Activated naive CD4-positive, alpha-beta T cell treated with anti-CD3 and anti-CD28 coated beads, Interleukin-2, amount 50 U/mL, for 72 hours (primary cell): ENCODE measurements at places on chromosomes 12 and 14.
A peak's percentile ranks its signal among the peaks of the same experiment; 100 is the strongest.

- DNase-seq: no peak
These were observed 43.7 kb downstream of the TMEM63C start for GRCh38 chr14:77225254-77225653.

GRCh38 chr12:47714826-47715386 is 9.1 kb upstream of the RPAP3 start:
- DNase-seq: no peak

DNA sequence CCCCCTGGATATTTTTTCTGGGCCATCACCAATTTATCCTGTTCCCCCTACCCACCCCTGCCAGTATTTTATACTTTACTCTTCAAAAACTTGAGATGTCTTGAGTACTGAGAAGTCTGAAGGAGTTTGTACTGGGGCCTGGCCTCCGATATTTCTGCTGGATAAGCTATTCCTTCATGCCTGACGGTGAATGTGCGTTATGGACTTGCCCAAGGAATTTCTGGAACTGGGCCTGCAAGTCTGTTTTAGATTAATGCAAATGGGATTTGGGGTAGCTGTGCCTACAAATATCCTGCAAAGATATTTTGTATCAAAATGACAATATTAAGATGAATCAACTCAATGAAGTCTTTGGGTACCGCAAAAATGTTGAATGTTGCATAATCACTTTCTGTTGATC is at the start of gene PTCSC3:
PTCSC3 (minus strand) TSS at position 199 of the 400 bp plus-strand sequence.
- DNase-seq: no peak

DNA sequence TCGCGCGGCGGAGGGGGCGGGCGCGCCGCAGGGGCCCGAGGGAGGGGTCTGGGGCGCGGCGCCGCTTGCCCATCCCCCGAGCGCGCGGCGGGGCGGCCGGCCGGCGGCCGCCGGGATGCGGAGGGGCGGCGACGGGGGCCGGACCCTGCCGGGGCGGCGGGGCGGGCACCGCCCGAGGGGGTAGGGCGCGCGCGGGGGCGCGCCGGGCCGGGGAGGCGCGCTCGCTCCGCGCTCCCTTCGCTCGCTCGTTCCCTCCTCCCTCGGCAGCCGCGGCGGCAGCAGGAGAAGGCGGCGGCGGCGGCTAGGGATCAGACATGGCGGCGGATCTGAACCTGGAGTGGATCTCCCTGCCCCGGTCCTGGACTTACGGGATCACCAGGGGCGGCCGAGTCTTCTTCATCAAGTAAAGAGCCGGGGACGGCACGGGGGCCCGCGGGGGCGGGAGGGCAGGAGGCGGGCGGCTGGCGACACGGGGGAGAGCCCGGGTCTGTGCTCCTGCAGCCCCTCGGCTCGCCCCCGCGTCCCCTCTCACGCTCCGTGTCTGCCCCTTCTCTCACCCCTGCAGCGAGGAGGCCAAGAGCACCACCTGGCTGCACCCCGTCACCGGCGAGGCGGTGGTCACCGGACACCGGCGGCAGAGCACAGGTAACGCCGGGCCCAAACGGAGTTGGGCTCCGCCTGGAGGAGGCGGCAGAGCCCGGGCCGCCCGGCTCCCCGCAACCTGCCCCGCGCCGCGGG is at the start of gene PLEKHA5:
PLEKHA5 (plus strand) TSS at position 248 of the 738 bp plus-strand sequence; CDS start at position 315, 67 bp downstream.
- DNase-seq: no peak

GRCh38 chr14:43949400-43949799 is 557.7 kb downstream of the FSCB start:
- no peak for DNase-seq

GRCh38 chr14:68634332-68634731 is 158.5 kb downstream of the ZFP36L1 start:
- DNase-seq: no peak

- peak; percentile 27 for DNase-seq
These were observed 14.2 kb upstream of the HELB start for GRCh38 chr12:66288121-66288520.

DNA sequence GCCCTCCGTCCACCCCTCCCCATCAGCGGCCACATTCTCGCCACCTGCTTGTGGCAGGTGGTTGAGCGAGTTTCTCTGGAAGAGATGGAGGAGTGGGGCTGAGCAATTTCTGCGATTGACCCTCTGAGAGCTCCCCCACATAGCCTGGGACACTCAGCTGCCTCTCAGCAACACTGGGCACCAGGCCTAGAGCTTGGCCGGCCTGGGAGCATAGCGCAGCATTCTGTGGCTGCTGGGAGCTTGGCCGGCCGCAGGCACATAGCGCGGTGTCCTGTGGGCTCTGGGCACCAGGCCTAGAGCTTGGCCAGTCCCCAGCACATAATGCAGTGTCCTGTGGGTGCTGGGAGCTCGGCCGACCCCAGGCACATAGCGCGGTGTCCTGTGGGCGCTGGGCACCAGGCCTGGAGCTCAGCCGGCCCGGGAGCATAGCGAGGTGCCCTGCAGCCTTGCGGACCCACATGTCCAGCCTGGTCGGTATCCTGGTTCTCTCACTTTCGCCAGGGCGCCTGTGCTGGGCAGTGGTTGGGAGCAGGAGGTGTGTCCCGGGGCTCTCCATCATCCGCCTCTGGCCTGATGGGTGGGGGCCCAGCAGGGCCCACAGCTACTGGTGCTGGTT is 43.8 kb downstream of the LRCOL1 start:
- no peak for DNase-seq

DNA sequence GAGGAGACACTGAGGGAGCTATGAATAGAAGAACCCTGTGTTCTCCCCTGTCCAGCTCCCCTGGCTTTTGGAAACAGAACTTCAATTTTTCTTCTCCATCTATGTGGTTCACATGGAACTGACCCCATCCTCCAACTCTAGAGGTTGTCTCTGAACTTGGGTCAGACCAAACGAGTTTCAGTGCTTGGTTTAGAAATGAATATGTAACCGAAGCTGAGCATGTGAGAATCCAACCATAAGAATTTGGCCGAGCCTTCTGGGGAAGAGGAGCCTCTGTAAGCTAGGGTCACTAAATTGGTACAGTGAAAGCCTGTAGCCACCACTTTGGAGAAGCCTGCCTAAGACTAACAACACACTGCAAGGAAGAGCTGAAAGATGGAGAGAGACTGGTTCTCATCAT is 464.4 kb downstream of the ZFP36L1 start:
- no peak for DNase-seq

DNA sequence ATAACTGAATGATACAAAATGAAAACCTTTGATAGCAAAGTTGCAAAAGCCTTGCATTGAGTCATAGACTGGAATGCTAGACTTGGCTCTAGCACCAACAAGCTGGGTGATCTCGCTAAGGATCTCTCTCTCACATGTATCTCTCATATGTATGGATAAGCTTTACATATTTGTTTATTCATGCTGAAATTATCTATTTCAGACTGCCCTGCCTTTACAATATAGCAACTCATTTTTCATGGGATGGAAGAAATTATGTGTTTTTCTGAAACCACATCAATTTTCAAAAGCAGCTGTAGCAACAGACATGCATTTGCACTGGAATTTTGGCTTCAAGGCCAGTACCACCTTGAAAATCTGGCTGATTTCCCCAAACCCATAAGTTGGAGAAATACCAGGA is 11.4 kb downstream of the RERG start:
- no peak for DNase-seq

GRCh38 chr12:12353807-12354206 is 3.1 kb upstream of the BORCS5 start:
- no peak for DNase-seq

DNA sequence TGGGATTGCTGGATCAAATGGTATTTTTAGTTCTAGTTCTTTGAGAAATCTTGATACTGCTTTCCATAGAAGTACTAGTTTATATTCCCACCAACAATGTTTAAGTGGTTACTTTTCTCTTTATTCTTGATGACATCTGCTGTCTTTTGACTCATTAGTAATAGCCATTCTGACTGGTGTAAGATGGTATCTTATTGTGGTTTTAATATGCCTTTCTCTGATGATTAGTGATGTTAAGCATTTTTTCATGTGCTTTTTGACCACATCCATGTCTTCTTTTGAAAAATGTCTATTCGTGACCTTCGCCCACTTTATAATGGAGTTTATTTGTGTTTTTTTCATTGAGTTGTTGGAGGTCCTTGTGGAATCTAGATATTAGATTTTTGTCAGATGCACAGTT is 865.7 kb downstream of the SLC6A15 start:
- DNase-seq: no peak

- no peak for DNase-seq
These were observed 307.4 kb upstream of the NOVA1 start for GRCh38 chr14:26905229-26905628.

- DNase-seq: no peak
These were observed 145.8 kb downstream of the NTF3 start for GRCh38 chr12:5577741-5578140.

GRCh38 chr14:60171690-60172089 is 6.5 kb upstream of the DHRS7 start:
- DNase-seq: no peak

- DNase-seq: no peak
These were observed 967.9 kb downstream of the FSCB start for GRCh38 chr14:43539210-43539609.

DNA sequence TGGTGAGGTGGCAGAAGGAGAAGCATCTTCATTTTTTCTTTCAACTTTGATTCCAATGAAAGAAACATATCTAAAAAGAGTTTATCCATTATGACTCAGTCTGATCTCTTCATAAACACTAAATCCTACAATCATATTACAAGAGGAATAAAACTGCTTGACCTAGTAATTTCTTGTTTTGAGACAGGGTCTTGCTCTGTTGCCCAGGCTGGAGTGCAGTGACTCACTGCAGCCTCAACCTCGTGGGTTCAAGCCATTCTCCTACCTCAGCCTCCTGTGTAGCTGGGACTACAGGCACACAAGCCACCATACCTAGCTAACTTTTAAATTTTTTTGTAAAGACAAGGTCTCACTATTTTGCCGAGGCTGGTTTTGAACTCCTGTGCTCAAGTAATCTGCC is 147.2 kb downstream of the NDUFA12 start:
- no peak for DNase-seq

GRCh38 chr12:71407732-71408131 is 31.9 kb upstream of the LGR5 start:
- no peak for DNase-seq

- DNase-seq: no peak
These were observed 1551.2 kb downstream of the AACS start for GRCh38 chr12:126616441-126616840.

DNA sequence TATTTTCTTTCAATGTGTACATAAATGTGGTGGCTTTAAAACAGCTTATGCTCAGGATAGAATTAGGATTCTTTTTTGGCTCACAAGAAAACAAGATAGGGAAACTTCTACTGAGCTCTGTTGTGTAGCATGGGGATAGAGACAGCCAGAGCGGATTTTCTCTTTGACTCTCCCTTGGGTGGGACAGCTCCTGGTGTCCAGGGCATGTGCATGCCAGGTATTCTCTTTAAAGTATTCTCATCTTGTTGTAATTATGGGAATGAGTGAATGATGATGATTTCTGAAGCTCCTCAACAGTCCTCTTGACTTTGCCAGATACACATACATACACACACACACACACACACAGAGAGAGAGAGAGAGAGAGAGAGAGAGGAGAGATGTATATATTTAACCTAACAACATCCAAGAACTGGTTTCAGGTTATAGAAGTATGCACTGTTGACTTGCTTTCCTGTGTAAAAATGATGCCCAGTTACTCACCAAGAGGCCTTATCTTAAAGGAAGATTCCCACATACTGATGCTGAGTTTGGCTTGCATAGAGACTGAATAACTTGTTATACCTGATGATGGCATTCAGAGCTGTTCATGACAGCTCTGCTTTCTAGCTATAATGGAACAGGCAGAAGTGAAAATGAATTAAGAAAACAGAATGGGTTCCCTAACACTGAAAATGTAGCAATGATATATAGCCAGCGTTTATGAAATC is 387.5 kb downstream of the EGLN3 start:
- DNase-seq: no peak
